ENCODE measurements at places on chromosomes 5 and 9.

GRCh38 chr5:155472780-155473179, 459.2 kb downstream of the KIF4B start:
- DNase-seq = no peak

GRCh38 chr5:17455942-17456341, 42.1 kb upstream of the TAF11L2 start:
- DNase-seq = no peak

- DNase-seq = no peak
Measured at GRCh38 chr5:57358796-57359592, 123.6 kb downstream of the ACTBL2 start.

GRCh38 chr9:107973451-107973850, 483.9 kb upstream of the KLF4 start:
- DNase-seq = no peak

DNA sequence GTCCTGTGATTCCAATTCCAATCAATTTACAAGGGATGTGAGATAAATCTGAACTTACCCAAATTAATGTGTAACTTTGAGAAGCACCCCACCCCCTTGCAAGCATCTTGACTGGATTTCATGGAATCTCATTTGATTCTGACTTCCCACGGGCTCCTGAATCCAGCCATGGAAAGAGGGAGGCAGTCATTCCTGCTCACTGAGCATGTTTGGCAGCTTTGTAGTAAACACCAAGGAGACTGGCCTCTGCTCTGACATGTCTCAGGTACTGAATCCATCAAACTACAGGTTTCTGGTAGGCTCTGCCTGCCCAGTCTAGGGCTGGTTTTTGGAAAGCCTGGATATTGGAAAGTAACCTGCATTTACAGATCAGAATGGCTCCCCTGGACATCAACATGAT, 357.6 kb downstream of the ARHGEF28 start:
- no peak for DNase-seq

DNA sequence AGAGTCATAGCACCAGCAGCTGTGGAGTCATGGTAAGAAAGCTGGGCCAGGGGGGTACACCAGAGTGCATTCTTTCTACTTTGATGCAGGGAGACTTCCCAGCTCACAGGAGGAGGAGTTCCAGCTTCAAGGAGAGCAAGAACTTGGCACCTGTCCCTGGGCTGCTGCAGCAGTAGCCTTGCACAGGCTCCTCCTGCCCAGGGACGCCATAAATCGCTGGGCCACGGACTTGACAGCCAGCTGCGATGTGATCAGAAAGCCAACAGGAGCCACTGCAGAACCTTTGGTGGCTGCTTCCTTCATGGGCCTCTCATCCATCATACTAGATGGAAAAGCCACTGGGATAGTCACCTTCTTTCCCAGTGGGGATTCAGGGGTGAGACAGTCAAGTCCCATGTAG, 234.7 kb downstream of the NMUR2 start:
- DNase-seq = no peak

DNA sequence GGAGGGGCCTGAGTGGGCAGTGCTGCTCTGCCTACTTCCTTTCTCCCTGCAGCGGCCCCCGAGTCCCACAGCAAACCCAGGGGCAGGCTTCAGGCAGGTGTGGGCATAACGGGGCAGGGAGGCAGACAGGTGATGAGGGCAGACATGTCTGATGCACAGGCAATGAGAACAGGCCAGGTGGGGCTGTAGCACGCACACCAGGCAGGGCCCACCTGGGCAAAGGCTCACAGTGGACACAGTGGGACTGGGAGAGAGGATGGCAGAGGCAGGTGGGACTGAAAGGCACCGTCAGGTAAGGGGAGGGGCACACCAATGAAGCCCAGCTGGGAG, 5.8 kb downstream of the LTC4S start:
- no peak for DNase-seq

DNA sequence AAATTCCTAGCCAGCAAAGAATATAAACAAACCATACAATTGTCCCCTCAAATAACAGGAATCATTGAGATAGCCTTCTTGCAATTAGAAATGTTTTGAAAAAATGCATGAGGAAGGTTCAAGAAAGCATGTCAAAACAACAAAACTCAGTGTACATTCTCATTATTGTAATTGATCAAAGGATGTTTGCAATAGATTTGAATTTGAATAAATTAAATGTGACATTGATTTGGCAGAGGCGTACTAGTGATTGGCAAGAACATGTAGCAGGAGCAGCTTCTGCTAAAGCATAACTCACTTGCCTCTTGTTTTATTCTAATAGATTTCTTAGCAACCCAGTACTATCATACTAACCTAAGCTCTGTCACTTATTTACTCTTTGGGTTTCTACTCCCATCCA, 19.9 kb downstream of the SMIM15 start:
- DNase-seq = no peak

- no peak for DNase-seq
Measured at GRCh38 chr5:138011991-138012390, 20.9 kb downstream of the FAM13B start.

DNA sequence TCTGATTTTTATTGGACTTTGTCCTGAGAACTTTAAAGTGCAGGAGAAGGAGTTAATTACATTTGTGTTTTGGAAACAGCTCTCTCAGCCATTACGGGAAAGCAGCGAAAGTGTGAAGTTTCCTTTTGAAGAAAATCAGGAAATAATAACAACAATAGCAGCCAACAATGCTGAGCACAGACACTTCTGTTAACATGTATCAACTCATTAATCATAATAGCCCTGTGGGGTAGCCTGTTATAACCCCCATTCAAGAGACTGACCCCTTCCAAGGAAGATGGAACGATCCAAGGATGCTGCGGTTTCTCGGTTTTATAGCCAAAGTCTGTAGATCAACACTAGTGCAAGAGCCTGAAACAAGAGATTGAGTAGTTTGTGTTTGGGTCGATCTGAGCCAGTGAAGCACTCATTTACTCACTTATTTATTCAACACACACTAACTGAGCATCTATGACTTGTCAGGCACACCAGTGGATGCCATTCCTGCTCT, 195.5 kb downstream of the DRD1 start:
- no peak for DNase-seq

All from Kasumi-1 (cell line).